ENCODE measurements at places on chromosomes 12 and 14.

GRCh38 chr14:65239143-65239937, 137.0 kb upstream of the MAX start:
- DNase-seq: no peak

GRCh38 chr14:100193417-100194357, 34.2 kb upstream of the DEGS2 start:
- DNase-seq: no peak

DNA sequence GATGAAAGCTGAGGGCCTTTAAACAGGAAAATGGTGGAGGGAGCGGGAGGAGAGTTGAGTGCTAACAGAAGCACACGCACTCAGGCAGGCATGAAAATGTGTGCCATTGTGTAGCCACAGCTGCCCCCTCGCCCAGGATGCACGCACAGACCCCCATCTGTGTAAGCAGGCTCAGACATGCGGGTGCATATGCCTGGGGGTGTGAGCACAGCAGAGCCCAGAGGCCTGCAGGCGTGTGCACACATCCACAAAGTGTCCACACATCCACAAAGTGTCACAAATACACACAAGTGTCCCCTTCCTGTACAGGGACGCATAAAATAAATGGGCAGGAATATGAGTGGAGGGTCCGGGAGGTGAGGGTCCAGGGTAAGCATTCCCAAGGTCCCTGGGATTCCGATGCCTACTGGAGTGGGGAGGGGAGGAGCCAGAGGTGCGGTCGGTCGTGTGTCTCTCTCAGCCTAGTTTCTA, 805 bp upstream of the KRT7 start:
- DNase-seq: no peak

DNA sequence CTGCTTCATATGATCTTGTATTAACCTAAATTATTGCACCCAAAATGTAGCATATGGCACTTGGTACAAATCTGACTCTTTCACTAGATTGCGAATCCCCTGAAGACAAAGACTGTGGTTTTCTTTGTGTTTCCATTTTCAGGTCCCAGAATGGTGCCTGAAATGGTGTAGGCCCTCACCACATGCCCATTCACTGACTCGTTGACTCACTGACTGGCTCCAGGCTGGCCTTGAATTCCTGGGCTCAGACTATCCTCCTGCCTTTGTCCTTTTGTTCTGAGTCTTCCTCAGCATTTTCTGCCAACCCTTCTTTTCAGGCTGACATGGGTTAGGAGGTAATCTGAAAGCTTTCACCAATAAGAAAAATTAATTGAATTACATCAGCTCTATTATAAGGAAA, 368.7 kb upstream of the GARIN6 start:
- peak; percentile 7 for DNase-seq

DNA sequence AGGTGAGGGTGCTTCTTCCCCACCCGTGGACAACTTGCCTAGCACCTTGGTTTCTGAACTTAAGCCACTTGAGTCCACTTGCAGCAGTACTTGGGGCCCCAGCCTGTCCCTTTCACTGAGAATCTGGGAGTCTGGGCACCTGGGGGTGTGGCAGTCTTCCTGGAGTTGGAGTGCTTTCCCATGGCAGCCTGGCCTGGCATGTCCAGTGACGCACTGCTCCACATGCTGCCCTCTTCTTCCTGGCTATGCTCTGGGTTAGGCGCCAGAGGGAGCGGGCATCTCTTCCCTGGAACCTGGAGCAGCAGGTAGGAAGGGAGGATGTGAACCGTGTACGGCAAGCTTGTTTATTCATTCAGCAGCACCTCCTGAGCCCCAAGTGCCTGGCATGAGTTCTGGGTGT, 76.4 kb downstream of the PAPOLA start:
- DNase-seq: no peak

DNA sequence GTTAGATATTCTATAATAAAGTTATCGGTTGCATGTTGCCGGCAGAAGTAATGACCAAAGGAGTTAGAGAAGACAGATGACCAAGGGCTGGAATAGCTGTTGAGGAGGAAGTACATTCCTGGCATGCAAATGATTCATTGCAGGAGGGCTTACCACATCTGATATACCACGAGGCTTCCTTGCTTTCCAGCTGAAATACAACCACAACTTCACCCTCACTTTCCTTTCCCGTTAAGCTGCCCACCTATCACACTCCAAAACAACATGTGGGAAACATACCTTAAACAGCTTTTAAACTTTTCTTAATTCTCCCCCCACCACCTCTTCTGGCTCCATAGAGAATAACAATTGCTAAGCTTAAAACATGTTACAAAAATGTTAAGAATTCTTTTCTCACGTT, 594.1 kb downstream of the NRXN3 start:
- no peak for DNase-seq

DNA sequence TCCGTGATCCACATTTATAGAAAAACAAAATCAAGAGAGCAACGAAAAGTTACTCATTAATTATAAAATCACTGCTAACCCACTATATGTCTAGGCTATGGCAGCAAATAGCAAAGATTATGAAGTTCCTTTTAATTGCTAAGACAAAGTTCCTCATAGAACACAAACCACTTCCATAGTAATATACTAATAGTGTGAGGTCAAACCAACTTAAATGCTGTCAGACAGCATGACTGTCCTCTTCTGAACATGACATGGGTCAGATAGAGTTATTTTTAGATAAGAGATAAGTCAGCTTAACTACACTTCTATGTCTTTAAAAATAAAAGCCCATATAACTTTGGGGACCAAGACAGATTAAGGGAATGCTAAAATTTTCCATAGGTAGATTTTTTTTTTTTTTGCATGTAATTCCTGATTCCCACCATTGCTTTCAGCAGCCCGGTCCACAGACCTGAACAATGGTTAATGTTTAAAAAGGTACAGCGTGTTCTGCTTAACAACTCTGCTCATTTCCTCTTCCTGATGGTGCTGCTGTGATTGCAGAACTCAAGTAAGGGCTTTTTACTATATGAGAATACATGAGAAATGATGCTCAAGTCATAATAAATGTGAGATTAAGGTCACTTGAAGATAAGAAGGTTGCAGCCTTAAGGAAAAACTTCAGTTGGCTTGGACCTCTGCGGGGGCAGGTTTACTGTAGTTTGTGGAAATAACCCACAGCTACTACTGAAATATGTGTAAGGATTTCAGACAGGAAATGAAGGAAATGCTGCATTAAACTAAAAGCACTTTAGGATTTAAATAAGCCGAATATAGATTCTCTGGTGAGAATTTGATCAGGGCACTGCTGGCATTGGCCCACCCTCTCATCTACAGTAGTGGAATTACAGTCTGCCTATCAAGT, 37.7 kb upstream of the DUSP6 start:
- no peak for DNase-seq

GRCh38 chr14:90355540-90356518, 24.1 kb upstream of the NRDE2 start:
- no peak for DNase-seq

DNA sequence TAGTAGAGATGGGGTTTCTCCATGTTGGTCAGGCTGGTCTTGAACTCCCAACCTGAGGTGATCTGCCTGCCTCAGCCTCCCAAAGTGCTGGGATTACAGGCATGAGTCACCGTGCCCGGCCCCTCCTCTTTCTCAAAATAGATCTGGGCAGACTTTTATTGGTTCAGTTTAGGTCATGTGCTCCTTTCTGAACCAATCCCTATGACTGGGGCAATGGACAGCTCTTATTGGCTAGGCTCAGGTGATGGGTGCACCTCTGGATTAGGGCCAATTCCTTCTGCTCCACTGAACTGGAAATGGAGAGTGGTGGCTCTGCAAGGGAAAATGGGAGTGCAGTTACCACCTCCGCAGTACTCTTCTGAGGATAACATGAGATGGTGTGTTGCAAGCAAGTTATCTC, 6.2 kb upstream of the ATP6V0A2 start:
- DNase-seq: no peak

GRCh38 chr12:46493834-46494181, 121.2 kb upstream of the SLC38A2 start:
- DNase-seq: no peak

DNA sequence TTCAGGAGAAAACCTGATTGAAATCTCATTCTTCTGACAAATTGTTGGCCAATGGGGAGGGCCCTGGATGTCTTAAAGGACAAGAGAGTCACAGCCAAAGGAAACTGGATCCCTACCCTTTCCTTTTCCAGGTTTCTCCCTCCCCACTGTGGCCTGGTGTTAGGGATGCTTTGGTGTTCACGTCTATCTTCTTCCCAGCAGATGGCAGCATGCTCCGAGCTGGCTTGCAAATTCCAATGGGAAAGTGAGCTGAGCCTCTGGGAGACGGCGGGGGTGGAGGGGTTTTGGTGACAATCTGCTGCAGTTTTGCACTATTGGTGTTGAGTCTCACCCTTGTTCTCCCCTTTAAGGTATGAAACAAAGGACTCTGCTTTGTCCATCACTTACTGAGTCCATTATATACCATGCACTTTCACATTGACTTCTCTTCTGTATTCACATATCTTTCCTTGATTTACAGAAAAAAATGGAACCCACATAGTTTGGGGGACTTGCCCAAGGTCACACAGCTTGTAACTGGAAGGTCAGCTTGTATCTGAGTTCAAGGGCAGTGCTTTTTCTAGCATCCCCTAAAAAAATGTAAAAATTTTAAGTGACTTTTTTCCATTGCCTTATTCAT, 39.3 kb downstream of the CCDC177 start:
- peak; percentile 71 for DNase-seq

- DNase-seq: peak; percentile 86
Observed at GRCh38 chr12:52879394-52880351, 25.2 kb downstream of the KRT8 start.

GRCh38 chr12:121628037-121628436, 1.7 kb downstream of the ORAI1 start:
- no peak for DNase-seq

Data from H1 (cell line).